ENCODE measurements at places on chromosomes 16 and 17.

GRCh38 chr17:47676510-47677165 is 17.3 kb upstream of the TBKBP1 start:
- DNase-seq: no peak

DNA sequence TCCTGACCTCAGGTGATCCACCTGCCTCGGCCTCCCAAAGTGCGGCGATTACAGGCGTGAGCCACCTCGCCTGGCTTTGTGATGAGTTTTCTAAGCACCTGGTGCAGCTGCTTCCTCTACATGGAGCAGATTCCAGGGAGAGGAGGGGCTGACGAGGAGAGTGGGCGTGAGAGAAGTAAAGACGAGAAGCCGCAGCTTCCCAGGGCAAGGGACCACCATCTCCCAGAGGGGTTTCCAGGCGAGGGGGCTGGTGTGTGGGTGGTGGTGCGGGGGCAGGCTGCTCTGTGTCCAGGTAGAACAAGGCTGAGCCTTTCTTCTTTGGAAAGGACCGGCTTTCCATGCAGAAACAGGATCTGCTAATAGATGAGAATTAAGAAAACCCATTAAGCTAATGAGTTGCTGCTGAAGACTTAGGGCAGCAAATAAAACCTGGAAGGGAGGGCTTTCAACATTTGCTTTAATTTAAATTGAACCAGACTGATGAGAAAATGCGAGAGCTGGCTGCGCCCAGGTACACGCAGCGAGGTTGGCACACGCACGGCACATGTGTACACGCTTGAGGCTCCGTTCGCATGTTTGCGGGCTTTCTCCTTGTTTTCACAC is 236.7 kb downstream of the RBFOX3 start:
- no peak for DNase-seq

- DNase-seq: no peak
Measured at GRCh38 chr17:81869221-81870130, 1.7 kb downstream of the ARHGDIA start.

- DNase-seq: no peak
Measured at GRCh38 chr17:76131692-76132573, 9.1 kb downstream of the FOXJ1 start.

GRCh38 chr17:32795339-32795979 is 81.5 kb downstream of the MYO1D start:
- DNase-seq: no peak

- no peak for DNase-seq
Measured at GRCh38 chr16:65545413-65545956, 423.6 kb upstream of the CDH11 start.

DNA sequence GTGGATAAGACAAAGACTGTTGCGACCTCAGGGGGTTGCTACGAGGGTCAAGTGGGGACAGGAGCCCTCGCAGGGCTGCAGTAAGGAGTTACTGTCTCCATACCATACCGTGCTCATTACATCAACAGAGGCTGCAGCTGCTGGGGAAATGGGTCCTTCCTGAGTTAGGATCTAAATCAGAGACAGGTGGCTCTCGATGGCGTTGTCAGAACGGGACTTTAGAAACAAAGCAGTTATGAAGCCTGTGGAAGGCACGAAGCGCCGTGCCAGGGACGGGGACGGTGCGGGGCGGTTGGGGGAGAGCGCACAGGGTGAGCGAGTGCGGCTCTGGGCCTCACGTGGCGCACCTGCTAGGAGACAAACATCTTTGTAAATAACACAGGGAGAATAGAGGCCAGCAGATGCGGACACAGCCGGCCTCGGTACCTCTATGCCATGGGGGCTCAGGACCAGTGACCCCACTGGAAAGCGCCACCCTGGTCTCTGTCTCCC is 34.4 kb downstream of the ZCCHC14 start:
- no peak for DNase-seq

GRCh38 chr16:87765473-87765775 is 362 bp downstream of the KLHDC4 start:
- DNase-seq: no peak

- peak; percentile 70 for DNase-seq
Measured at GRCh38 chr16:19884611-19885450, at the start of gene GPRC5B. Gene GPRC5B, minus strand, starts transcription at chr16:19884848. Its CDS starts 12,003 bp downstream, at chr16:19872845.

DNA sequence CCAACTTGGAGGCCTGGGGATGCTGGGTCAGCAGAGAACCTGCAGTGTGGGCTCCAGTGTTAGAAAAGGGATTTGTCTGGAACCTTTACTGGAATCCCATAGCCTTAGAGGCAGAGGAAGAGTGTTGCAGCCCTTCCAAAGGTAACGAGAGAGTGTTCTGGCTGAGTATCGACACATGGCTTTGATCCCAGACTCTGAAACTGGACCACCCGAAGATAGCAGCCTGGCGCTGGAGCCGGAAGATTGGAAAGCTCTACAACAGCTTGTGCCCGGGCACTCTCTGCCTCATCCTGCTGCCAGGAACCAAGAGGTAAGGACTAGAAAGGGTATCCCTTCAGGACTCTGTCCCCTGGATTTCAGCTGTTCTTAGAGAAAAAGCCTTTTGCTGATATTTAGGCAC is 39.7 kb downstream of the REXO5 start:
- no peak for DNase-seq

DNA sequence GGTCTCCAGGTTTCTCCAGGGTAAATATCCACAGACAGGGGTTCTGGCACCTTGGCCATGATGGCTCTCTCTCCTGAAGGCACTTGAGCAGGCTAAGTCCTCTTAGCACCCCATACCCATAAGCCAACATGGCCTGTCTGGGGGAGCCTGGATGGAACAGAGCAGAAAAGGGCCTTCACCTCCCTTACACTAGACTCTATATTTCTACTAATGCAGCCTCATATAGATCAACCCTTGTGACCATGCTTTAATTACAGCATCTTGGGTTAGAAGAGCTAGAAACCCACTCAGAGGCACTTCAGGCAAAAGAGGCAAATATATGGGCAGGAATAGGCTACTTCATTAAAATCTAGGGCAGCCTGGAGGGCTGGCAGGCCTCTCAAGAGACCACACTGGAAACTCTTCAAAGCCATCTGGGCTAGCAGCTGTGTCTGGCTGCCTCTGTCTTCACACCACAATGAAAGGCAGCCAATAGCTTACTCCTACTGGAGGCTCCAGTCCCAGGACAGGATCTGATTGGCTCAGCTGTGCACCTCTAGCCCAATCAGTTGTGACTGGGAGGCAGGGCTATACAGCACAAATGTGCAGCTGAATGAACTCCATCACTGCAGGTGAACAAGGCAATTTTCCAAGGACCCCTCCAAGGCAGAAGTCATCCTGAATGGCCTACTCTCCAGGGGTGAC is 4.7 kb upstream of the CDT1 start:
- no peak for DNase-seq

DNA sequence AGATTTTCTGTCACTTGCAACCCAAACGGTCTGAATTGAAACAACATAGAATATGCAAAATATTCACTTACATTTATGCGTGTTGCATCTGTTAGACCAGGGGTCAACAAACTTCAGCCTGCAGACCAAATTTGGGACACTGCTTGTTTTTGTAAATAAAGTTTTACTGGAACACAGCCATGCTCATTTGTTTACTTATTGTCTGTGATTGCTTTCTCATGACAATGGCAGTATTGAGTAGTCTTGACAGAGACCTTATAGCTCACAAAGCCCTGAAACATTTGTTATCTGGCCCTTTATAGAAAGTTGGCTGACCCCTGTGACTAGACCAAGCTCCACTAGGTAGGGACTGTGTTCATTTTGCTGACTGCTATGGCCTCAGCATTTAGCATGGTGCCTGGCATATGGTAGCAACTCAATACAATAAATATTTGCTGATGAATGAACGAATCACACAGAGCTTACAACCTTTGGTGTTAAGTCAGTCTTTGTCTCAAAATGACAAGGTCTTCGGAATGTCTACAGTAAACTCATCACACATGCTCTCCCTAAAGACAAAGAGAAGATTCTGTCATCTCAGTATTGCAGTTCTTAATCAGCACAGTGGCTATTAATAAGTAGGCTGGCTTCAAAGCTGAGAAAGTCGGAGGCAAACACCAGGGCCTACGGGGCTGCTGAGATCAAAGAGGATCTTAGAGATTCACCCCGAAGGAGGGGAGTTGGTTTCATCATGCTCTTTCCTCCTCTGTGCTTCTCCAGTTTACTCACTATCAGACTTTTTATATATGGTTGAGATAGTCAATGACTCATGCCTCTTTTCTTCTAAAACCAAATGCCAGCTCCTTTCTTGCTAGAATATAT is 95.2 kb upstream of the AXIN2 start:
- no peak for DNase-seq

DNA sequence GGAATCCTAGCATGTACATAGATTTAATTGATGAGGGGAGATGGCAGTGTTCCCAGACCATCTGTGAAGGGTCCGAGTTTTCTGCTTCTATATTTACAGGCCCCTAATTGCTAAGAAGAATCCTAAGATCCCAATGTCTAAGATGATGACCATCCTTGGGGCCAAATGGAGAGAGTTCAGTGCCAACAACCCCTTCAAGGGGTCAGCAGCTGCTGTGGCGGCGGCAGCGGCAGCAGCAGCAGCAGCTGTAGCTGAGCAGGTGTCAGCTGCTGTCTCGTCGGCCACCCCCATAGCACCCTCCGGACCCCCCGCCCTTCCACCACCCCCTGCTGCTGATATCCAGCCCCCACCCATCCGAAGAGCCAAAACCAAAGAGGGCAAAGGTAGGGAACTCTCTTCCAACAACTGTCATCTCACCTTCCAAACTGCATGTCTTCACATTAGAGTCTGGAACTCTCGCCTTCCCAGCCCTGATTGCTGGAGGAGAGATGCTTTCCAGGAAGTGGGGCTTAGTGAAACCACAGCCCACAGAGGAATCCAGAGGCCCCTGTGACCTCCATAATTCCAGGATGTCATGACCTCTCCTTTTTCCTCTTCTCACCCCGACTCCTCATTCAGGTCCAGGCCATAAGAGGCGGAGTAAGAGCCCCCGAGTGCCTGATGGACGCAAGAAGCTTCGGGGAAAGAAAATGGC is 4.7 kb downstream of the CHD3 start:
- DNase-seq: no peak

DNA sequence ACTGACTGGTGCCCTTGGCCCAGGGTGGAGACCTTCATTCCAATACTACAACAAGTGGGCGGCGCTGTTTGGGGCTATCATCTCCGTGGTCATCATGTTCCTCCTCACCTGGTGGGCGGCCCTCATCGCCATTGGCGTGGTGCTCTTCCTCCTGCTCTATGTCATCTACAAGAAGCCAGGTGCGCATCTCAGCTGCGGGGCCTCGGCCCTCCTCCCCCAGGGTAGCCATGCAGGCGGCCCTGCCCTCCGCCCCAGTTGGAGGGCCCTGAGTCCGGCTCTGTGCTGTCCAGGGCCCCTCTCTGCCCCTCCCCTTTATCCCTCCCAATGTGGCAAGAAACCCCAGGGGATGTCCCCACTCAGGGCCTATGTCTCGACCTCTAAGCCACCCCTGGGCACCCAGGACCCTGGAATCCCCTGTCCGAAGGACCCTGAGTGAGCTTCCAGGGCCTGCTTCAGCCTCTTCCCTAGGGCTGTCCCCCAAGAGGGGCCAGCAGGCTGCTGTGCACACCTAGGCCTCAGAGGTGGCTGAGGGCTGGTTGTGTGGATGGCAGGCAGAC is 19.1 kb downstream of the SLC12A3 start:
- no peak for DNase-seq

- DNase-seq: no peak
Measured at GRCh38 chr17:29091606-29092289, 48.8 kb downstream of the PIPOX start.

DNA sequence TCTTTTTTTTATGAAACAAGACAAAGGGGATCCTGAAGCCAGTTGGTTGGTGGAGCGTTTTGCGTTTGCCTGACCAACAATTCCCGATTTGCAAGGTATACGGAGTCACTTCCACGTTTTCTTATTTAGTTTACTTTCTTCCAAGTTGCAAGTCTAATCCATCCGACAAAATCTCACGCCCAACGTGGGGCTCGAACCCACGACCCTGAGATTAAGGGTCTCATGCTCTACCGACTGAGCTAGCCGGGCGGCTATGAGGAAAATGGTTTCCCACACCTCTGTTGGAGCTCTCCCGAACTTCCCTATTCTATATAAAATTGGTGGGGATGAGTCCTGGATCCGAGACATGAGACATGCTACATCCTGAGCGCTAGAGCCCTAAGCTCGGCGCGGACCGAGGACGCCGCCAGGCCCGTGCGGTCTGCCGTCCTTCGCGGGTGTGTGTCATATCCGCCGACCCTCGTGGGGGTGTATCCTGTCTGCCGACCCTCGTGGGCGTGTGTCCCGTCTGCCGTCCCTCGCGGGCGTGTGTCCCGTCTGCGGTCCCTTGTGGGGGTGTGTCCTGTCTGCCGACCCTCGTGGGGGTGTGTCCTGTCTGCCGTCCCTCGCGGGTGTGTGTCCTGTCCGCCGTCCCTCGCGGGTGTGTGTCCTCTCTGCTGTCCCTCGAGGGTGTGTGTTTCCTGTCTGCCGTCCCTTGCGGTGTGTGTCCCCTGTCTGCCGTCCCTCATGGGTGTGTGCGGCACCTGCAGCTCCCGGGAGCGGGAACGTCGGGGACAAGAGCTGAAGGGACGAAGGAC is 22.6 kb downstream of the ZNF213 start:
- peak; percentile 27 for DNase-seq

DNA sequence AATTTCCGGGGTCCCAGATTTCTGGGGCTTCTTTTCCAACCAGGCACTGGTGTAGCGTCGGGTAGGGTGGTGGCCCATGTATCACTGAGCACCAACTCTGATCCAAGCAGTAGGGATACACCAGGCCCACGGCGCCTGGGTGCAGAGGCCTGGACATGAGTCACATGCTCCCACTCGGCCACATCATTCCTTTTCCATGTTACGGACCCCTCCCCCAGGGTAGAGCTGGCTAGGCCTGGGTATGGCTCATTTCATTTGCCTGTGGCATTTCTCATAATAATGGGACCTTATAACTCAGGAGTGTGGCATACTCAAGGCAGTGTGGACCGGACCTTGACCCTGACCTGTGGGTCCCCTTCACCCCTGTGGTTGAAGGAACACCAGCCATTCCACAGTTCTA is 18.0 kb upstream of the NDRG4 start:
- no peak for DNase-seq

DNA sequence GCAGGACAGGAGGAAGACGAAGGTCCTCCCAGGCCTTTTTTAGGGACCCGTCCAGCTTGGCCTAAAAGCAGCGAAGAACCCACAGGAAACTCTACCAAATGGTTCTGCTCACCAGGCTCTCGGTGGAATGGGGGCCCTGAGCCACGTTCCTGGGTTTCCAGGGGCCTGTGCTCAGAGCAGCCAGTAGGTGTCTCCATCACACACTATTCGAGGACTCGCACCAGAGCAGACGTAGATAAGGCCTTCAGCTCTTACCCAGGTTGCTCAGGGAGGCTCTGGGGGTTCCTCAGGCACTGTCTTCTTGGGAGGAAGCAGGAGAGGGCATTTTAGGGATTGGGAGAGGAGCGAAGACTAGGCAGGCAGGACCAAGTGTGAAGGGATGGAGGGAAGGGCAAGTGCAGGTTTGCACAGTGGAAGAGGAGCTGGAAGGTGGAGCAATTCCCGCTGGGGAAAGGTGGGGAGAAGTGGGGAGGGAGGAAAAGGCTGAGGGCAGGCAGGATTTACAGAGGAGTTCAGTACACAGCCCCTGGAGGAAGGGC is 157.1 kb downstream of the RGS9 start:
- DNase-seq: peak; percentile 27

GRCh38 chr17:55576996-55577586 is 65.8 kb upstream of the SMIM36 start:
- DNase-seq: no peak

- DNase-seq: no peak
Measured at GRCh38 chr16:56047307-56048234, 143.7 kb upstream of the GNAO1 start.
